GM19239 (cell line): ENCODE measurements at places on chromosomes 2 and 18.

DNA sequence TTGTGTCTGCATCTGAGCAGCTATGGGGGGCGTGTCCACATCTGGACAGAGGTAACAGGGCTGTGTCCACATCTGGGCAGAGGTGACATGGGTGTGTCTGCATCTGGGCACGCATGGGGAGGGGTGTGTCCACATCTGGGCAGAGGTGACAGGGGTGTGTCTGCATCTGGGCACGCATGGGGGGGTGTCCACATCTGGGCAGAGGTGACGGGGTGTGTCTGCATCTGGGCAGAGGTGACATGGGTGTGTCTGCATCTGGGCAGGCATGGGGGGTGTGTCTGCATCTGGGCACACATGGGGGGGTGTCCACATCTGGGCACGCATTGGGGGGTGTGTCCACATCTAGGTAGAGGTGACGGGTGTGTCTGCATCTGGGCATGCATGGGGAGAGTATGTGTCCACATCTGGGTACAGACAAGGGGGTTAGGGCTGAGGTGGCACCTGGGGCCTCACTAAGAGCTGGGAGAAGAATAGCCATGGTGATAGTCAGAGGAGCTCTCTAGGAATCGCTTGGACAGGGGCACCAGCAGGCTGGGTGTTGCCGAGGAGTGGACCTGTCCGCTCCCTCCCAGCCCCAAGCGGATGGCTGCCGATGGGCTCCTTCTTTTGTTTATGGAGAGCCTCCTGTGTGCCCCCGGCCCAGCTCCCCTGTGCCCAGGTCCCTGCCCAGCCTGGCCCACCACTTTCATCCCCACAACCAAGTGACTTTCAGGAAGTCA lies 177.8 kb downstream of the EIPR1 start:
- DNase-seq = no peak

DNA sequence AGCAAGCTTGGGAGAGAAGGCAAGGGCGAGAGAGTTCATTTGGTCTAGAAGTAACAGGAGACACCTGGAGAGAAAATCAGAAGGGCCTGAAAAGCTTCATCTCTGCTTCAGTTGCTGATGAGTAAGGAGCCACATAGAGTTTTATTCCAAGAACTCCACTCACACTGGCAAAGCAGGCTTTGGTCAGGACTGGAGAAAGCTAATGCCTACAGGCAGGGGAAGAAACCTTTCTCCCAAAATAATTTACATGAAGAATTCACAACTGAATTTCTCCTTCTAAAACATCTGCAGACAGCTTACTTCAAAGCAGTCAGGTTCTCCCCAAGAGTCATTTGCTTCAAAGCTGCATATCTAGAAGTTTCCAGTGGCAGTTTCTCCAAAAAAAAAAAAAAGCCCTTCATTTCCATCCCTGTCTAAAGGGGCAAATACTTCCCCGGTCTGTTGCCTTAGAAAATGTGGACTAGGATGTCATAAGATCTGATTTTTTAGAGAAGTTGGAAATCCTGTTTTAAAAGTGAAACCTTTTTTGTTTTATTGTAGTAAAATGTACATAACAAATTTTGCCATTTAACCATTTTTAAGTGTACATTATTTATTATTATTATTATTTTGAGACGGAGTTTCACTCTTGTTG lies 46.3 kb downstream of the TMEM247 start:
- DNase-seq = no peak

DNA sequence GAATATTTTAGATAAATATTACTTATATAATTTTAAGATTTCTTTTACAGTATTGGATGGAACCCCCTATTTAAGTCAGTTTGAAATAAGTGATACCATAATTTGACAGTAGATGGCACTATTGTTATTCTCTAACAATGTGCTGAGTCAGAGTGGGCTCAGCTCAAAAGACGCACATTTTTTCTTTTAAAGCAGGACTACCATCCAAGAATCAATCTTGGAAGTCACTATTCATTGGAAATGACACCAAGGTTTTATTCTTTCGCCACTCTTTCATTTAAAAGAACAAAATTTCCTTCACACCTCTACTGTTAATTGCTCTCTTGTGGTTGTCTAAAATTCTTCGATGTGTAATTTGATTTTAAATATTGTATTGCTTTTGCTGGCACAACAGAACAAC lies 32.6 kb upstream of the SPAG16 start:
- no peak for DNase-seq

DNA sequence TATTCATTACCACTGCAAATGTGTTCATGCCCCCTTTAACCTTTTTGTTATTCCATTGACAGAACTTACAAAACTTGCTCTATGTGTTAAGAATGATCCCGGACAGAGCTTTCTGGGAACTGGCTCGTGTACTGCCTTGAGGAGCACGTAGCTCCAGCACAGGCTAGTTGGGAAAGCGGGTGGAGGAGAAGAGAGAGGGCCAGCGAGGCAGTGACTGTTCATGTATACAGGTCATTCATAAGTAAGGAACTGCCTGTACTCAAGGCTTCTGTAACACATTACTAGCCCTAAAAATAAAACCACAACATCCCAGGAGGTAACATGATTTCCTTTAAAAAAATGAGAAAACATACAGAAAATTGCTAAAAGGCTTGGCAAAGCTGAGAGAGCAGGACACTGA lies 109.0 kb downstream of the STK39 start:
- DNase-seq = no peak

DNA sequence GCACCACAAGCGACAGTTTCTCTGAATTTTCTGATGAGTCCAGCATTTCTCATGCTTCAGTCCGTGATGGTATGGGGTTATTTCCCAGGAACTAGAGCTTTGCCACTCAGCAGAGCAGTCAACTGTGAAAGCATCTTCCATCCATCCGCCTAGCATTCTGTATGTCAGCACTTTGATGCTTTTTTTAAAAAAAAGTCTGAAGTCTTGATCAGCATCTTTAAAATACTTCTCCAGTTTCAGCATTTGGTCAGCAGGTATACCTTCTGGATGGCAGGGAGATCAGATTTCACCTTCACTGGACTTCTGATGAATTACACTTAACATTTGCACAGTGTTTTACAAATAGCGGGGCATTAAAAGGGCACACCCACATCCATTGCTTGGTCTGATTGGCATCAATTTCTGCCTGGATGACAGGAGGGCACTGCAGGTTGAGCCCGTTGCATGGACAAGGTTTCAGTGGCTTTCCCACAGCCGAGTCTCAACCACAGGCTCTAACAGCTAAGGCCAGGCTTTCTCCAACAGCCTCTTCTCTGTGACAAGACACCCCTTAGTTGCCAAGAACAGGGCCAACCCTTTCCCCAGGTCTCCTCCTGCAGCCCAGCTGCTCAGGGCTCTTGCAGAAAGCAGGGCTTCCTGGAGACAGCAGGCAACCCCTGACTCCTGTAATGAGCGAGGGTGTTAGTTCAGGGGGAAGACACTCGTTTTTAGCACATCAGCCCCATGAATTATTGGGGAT lies 54.0 kb downstream of the EMILIN2 start:
- DNase-seq = no peak
